ENCODE measurements at places on chromosomes 3 and 15.

- no peak for DNase-seq
These were observed 275.2 kb upstream of the KCNMB2 start for GRCh38 chr3:178260887-178261565.

DNA sequence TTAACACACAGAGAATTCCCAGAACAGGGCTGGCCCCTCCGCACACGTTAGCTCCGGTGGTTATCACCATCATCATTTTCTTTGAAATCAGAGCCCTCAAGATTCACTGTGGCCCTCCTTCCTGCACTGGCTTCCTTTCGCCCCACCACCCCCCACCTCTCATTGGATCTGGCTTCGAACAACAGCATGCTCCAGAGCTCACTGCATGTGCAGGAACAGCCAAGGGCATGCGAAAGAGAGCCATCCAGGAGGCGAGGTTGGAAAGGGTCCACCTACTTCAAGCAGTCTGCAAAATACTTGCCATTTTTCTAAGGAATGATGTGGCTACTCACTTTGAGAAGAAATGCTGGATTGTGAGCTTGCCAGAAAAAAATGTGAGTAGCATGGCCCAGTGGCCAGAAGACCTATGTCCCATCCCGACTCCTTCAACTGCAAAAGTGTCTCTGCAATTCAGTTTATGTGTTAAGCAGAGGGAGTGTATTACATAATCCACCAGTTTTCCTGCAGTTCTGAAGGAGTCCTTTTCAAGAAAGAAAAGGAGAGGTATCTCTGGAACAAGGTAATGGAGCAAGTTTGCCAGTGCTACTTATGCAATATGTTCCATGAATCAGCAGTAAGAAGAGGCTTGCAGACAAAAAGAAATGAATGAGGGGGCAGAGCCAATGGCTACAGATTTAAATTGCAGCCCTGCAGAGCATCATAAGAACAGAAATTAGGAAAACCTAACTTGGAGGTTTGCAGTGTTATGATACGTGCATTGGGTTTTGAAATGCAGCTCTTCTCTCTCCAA, 92.8 kb downstream of the OCA2 start:
- DNase-seq, result no peak

DNA sequence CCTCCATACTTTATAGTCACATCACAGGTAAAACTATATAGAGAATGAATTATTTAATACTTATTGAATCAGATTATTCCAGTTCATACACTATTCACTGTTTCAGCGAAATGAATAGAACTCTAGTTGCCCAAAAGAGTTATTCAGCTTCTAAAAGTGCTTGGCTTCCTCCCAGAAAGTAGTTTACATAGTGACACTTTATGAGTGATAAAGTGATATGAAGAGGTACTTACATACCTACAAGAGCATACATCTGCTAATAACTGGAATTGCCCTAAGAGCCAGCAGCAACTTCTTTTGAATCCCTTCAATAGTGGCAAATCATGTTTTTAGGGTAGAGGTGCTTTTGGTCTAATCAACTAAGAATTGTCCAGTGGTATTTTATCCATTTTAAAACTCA, 635.1 kb upstream of the AGTR1 start:
- no peak for DNase-seq

DNA sequence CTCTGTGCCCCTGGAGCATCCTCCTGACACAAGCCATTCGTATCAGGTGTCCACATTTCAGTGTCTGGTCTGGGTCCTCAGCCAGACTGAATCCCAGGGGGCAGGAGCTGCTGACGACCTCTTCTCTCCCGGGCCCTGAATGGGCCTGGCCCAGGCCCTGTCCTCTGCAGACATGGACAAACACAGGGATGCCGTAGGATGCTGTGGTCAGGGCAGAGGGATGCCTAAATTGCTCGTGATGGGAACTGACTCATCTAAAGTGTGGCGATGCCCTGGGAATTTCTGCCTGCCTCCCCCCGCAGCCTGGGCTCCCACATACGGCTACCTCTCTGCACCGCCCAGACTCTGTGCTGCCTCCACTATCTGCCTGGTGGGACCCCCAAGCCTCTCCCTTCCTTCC, 58.5 kb upstream of the CTSH start:
- DNase-seq, result no peak

- no peak for DNase-seq
These were observed 6.8 kb downstream of the UBL7 start for GRCh38 chr15:74453925-74454763.

DNA sequence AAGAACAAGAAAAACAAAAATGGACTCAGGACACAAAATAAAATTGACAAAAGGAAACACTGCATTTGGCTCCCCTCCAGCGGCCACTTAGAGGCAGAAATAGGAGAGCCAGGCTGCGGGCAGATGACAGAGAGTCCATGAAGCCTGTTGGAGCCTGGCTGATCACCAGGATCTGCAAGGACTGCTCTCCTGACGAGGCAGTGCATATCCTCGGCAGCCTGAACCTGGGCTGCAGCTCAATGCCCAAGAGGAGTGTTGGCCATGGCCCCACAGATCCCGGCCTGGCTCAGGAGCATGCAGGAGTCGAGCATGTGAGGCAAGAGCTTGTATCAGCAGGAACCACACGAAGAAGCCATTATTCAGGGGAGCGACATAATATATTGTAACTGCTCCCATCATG, 199.8 kb downstream of the STT3B start:
- DNase-seq, result no peak

DNA sequence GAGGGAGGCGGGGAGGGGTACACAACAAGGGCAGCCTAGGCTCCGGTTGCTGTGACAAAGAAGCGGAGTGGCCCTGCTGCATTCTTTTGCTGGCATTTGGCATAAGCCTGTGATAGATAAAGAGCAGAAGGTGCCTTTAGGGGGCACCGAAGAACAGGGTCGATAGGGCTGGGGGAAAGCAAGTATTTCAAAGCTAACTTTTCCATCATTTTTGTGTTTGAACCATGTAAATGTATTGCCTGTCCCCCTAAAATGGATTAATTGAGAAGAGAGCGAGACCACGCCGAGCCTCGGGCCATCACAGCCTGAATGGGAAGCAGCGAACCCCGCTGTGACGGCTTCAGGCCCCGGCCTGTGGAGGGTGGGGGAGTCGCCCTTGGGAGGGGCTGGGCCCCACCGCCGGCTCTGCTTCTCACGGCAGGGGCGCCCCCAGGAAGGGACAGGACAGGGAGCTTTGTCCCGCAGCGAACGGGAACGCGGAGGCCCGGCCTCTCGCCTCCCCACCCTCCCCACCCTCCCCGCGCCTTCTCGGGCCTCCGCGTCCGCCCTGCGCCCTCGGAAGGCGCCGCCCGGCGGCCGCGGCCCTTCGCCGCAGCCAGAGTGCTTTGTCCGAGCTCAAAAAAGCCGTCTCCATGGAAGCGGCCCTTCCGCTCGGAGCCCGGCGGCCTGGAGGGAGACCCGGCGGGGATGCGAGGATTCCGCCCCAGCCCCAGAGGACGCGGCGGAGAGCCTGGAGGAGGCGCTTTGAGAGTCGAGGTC, 32.4 kb upstream of the ALDH1L1 start:
- peak; percentile 55 for DNase-seq

DNA sequence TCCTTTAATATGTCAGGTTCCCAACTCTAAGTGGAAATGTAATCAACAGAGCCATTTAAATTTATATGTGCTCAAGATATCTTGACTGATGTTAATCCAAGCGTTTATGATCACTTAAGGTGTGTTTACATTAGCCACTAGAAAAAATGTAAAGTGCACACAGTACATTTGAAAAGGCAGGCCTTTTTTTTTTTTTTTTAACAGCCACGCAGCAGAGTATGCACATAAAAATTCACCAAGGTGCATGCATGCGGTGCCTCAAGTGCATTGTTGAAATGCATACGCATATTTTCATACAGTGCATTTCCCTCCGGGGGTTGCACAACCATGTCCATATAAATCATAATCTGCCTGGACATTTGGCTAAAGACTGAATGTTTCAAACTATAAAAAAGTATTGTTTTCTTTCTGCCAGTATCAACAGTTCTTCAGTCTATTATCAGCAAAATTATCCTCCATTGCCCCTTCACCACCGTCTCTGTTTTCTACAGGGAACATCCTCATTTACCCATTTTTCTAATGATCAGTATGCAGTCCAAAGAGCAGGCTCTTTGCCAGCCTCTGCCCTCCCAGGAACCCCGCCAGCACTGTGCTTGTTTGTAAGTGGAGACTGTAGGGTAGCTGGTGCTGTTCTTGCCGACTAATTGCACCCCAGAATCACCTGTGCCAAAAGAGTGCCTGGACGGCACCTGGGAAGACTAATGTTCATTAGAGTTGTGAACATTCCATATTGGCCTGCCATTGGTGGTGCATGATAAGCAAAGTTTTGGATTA, 611.2 kb upstream of the CFAP20DC start:
- no peak for DNase-seq

DNA sequence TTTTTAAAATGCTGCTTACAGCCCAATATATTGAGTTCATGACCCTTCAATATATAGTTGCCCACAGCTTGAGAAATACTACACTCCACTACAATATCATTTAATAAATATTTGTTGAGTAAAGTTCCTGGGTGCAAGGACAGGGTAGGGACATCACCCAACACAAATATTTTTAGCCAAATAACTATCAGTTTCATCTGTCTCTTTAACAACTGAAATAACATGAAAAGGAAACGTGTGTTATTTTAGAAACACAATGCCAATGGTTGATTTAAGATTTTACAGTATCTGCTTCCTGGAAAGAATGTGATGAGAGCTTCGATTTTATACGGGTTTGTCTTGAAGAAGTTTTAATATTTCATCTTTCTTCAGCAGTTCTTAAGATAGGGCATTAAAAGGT, 67.7 kb upstream of the CDV3 start:
- no peak for DNase-seq

- no peak for DNase-seq
These were observed 56.6 kb downstream of the CEP63 start for GRCh38 chr3:134542287-134542958.

- no peak for DNase-seq
These were observed 23.4 kb upstream of the SLC2A2 start for GRCh38 chr3:171049861-171050444.

- no peak for DNase-seq
These were observed 59.1 kb upstream of the TOP2B start for GRCh38 chr3:25723802-25724201.
